ENCODE measurements at places on chromosomes 6 and 20.

DNA sequence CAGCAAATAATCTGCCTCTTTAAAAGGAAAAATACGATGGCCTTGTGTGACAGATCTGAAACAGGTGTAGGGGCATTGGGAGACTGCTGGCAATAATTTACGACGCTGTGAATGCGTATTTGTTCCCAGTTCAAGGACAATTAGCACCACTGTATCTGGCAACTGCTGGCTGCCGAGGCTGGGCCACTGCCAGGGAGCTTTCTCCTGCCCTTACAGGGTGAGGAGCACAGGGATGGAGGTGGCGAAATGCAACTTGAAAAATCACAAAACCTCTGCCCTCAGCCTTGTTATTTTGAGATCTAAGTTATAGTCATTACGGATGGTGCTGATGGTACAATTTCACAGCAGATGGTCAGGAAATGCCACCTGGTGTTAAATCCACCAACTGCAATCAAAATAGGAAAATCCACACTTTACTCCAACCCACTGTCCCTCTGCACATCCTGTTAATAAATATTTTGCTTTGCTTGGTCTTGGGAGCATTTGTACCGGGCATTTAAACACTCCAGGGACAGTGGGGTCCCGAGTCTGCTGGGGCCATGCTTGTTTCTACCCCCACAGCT lies 6.4 kb downstream of the MYLK4 start:
- no peak for DNase-seq

- no peak for DNase-seq
These were observed 212.5 kb upstream of the GRIK2 start for GRCh38 chr6:101181006-101181405.

DNA sequence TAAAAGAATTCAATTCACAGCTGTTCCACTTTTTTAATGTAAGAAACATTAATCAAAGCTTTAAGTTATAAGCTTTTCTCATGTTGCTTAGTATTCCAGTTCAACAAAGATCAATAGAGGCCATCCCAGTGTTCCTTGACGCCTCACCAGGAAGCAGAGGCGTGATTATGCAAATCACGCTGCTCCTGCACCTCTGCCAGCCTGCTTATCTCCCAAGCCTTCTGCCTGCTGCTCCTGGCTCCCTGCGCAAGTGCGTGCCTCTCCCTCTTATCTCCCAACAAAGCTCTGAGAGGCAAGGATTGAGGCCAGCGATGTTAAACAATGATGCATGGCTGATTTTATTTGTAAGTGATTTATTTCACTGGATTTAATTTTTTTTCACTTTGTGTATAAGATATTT lies 42.8 kb downstream of the INSM1 start:
- DNase-seq: peak; percentile 74

DNA sequence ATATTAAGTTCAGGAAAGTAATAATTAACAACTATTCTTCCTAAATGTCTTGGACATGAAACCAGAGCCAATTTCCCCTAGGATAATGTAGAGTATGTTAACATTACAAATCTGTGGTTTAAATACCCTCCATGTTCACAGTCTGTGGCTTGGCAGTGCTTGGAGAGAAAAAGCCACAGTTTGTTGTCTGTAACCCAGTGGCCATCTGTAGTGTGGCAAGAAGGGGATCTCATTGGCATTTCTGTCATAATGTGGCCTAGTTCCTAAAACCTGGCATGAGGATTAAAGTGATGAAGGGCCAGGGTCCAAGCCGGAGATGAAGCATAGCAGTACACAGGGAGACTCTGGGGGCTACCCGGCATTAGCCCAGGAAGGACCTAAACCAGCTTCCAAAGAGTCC lies 31.2 kb downstream of the SYNE1 start:
- no peak for DNase-seq

DNA sequence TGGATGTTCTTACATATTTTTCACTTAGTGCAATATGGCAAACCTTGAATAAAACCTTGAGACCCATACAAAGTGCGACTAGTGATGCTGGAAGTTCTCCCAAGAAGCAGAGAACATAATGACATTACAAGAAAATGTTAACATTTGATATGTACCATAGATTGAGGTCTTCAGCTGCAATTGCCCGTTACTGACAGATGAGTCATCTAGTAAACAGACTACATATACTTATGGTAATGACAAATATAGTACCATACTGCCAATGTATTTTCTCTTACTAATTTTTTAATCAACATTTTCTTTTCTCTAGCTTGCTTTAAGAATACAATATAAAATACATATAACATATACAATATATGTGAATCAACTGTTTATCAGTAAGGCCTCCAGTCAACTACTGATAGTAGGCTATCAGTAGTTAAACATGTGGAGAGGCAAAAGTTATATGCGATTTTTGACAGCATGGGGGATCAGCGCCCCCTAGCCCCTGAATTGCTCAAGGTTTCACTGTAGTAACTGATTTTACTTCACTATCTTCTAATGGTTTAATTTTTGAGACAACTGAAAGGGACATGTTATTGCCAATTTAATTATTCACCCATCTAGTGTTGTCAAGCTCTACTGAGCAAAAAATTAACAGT lies 166.7 kb upstream of the ADGRB3 start:
- peak; percentile 6 for DNase-seq

- no peak for DNase-seq
These were observed 8.7 kb downstream of the REPS1 start for GRCh38 chr6:138979365-138979764.

All from H7 (cell line).